ENCODE measurements at places on chromosomes 7 and 10. TPM values are rescaled to one million over a fixed set of nuclear protein-coding genes. Genes with fewer than 3 reads are reported as not detected.

The CLDN4 gene
- total RNA-seq = 0.19 TPM

The WDFY4 gene
- not detected for total RNA-seq

- DNase-seq = peak; percentile 83
Measured at GRCh38 chr7:130441408-130441869, 623 bp upstream of the CEP41 start.

- DNase-seq = no peak
Measured at GRCh38 chr7:71900556-71900955, 511.6 kb downstream of the CALN1 start.

DNA sequence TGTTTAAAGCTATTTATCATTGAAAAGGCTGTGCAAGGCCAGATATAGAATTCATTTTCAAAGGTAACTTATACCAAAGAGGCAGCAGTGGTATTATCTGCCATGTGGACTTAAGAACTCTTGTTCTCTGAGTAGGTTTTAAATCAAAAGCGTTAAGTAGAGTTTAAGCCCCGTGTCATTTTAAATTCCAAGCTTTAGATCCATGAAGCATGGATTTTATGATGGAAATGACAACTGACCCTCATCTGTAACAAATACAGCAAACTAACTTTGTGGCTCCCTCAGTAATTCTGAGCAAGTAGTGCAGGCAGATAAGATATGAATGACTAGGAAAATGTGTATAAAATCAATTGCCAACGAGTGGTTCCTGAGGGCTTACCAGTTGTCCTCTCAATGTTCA lies 247.0 kb downstream of the WDR11 start:
- no peak for DNase-seq

- no peak for DNase-seq
Measured at GRCh38 chr7:47103498-47104205, 478.3 kb downstream of the TNS3 start.

GRCh38 chr10:98676895-98677294 lies 230.2 kb upstream of the HPS1 start:
- DNase-seq = no peak

All from LHCN-M2 (cell line).